ENCODE measurements at places on chromosomes 5 and 9.
A peak's percentile ranks its signal among the peaks of the same experiment; 100 is the strongest.

- DNase-seq = no peak
Observed at GRCh38 chr9:99143655-99144054, 38.7 kb downstream of the TGFBR1 start.

GRCh38 chr5:115243412-115243811, 19.3 kb downstream of the PGGT1B start:
- peak; percentile 36 for DNase-seq

GRCh38 chr9:110897943-110898342, 140.3 kb downstream of the LPAR1 start:
- no peak for DNase-seq

DNA sequence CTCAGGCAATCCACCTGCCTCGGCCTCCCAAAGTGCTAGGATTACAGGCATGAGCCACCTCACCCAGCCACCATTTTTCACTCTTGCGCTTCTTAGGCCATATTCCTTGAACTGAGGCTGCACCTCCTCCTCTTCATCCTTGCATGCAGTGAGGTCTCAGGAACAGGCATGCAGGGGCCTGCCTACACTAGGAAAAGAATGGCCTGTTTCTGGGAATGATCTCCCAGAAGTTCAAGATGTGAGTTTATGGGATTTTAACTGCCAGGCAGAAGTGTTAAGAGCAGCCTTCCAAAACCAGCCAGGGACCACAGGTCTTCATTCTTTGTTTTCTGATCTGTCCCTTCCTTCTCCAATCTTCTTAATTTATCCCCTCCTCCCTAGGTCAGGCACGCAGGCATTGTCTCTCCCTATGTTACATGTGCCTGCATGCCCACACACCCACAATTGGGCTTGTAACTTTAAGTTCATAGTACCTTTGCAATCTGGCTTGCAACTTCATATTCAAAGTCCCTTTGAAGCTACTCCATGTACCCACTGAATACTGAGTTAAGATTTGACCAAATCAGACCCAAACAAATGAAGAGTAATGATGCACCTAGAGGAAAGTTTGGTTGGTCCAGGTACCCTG, 10.5 kb upstream of the HSPA4 start:
- no peak for DNase-seq

DNA sequence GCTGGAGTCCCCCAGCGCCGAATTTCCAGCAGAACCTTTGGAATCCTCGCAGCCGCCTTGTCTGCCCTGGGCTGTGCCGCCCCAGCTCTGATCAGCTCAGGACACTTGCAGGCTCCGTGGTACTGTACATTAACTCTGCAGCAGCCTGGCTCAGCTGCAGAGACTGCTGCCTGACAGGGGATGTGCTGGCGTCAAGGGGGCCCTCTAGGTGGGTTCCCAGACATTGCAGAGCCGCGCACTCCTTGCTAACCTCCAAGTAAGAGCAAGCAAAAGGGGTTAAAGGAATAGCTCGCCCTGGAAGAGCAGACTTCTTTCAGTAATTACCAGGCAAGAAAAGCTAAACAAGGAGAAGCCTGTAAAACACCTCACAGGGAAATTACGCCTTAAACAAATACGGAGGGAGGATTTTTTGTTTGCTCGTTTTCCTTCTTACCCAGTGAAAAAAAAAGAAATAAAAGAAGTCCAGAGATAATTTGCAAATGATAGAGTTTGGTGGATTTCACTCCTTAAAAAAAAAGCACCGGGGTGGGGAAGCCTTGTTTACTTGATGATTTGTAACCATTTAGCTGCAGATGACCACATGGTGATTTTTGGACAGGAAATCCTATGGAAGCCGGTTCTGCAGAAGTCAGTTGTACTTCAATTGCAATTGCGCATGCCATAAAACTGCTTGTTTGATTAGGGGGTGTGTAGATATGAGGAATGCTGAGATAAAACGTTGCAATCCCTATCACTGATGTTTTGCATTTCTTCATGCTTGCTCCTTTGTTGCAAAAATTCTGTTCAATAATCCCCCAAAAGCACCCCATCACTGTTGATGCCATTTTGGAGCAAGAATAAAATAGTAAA, 305.8 kb downstream of the PDE4D start:
- peak; percentile 86 for DNase-seq

- DNase-seq = no peak
Observed at GRCh38 chr9:83633255-83633654, 10.3 kb downstream of the IDNK start.

- DNase-seq = peak; percentile 96
Observed at GRCh38 chr9:38026021-38026809, 42.8 kb downstream of the SHB start.

DNA sequence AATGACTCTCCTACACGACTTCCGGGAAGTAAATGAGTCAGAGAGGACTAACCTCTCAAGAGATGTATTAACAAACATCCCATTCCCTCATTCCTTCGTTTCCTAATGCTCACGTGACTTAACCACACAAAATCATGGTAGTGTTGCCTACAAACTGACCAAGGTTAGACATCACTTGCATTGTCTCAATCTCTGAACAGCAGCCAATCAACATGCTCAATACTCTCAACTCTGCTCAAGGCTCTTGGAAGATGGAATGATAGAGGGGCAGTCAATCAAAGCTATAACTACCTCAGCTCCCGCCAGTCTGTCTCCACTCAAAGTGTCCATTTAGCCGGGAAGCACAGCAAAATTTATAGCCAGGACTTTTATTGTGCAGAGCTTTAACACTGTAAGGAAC, 143.8 kb upstream of the PIK3R1 start:
- no peak for DNase-seq

GRCh38 chr9:127360829-127361228, 36.1 kb upstream of the SLC2A8 start:
- peak; percentile 78 for DNase-seq

GRCh38 chr5:59522201-59522831, 371.2 kb downstream of the PDE4D start:
- DNase-seq = no peak

DNA sequence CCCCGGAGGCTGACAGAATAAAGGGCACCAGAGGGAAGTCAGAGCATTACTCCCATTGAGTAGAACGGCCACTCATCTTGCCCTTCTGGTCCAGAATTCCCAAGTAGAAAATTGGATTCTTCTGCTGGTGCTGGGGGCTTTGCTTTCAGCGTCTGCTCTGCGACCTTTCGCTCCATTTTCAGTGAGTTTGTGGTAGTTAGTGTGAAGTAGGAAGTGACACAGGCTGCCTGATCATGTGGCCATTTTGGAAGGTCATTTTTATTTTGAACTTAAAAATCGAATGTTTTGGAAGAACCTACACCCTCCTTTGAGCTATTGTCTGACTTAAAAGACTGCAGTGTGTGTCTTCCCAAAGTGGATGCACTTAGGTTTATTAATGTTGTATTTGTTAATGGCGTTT, 56.7 kb upstream of the FAM120AOS start:
- DNase-seq = no peak

- no peak for DNase-seq
Observed at GRCh38 chr5:107456281-107456715, 214.4 kb downstream of the EFNA5 start.

GRCh38 chr5:10525124-10525495, 38.8 kb upstream of the ANKRD33B start:
- DNase-seq = no peak

DNA sequence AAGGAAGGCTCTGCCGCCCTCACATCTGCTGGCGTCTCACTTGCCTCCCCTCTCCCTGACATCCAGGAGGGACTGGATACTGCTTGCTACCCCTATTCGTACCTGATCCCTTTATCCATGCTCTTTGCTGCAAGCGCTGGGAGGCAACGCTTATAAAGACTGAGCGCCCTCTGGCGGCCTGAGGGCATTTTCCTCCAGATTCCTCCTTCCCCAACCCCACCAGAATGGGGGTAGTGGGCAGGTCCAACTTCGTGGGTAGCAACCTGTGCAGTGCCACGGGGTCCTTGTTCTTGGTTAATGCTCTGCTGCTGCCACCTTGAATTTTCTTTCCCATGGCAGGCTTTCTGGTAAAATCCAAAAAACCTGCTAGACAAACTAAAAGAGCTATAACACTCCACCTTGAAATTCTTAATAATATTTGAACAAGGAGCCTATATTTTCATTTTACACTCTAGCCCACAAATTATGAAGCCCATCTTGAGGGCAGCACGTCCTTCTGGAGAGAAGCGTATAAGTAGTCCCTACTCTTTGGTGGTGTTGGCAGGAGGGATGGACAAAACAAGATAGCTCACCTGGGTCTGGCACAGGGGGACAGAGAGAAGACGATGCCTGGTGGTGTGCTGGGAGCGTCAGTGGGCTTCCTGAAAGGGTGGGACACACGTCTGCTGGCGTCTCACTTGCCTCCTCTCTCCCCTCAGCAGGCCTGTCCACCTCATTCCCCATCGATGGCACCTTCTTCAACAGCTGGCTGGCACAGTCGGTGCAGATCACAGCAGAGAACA, 52.5 kb downstream of the JADE2 start:
- peak; percentile 89 for DNase-seq

- DNase-seq = peak; percentile 48
Observed at GRCh38 chr5:111582993-111583601, 70.8 kb upstream of the STARD4 start.

DNA sequence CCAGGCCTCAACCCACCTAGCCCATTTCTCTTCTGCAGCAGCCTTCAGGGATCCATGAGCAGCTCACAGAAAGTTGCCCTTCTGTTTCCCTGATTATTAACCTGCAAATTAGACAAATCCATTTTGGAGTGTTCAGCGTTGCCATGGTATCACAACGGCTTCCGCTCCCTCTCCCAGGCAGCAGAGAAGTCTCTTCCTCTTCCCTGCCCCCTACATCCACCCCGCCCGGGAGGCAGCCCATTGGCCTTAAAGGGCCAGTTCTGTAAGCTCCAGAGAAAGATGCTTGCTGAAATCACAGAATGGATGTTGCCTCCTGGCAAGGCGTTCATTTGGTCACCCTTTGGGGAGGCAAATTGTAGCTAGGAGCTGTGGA, 47.7 kb upstream of the BOD1 start:
- peak; percentile 14 for DNase-seq
